GM03348 (cell line): ENCODE measurements at places on chromosomes 3 and 15.

- DNase-seq = no peak
These were observed 70.6 kb downstream of the ATP13A4 start for GRCh38 chr3:193483988-193484539.

DNA sequence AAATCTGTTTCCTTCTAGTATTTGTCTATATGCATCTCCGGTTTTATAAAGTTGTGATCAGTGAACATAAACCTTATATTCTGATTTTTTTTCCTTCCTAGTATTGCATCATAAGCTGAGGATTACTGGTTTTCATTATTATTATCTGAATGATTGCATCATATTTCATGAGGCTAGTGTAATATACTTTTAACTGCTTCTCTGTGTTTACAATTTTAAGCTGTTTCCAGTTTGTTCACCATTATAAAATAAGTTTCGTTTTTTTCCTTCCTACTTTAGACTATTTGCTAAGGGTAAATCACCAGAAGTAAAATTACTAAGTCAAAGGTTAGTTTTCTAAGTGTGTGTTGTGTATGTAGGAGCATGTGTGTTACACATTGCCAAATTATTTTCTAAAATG, 20.2 kb downstream of the SEMA6D start:
- peak; percentile 30 for DNase-seq

GRCh38 chr3:148790851-148791735, 36.5 kb upstream of the CPB1 start:
- peak; percentile 40 for DNase-seq

- no peak for DNase-seq
These were observed 1198.0 kb downstream of the ROBO1 start for GRCh38 chr3:78569804-78570203.
